ENCODE measurements at places on chromosomes 5 and 9. TPM values are rescaled to one million over a fixed set of nuclear protein-coding genes. Genes with fewer than 3 reads are reported as not detected.

DNA sequence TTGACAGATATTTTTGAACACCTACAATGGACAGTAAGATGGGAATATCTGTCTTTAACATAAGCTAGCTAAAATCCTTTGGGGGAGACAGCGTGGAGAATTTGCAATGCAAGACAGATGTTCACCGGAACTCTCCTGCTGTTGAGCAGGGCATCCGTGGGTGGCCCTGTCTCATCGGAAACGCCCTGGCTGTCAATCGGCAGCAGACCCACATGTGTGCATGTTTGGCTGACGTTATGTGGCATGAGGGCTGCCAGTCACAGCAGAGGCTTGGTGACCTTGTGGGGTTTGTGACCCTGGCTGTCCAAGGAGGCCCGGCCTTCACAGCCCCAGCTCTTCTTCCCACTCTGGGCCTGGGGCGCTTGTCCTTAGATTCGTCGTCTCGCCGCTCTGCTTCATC is 129.7 kb upstream of the OTULINL start:
- no peak for DNase-seq

DNA sequence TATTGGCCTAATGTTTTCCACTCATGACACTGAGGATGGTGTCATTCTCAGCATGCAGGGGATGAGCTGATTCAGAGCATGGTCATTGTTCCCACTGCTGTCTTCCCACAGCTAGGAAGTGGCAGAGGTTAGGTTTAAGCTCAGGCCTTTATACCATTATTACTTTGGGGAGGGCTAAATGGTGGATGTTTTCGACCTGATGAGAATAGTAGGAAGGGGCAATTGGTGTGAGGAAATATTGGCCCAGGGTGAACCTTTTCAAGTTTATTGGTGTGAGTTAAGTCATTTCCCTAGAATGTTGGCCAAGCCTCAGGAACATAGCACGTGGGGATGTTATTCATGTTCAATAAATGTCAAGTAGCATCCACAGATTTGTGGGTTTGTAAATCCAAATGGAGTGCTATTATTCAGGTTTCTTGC is 59.6 kb downstream of the ARHGAP26 start:
- DNase-seq = peak; percentile 89

- no peak for DNase-seq
Observed at GRCh38 chr9:15333376-15333881, 26.4 kb upstream of the TTC39B start.

- peak; percentile 20 for DNase-seq
Observed at GRCh38 chr9:125839317-125839716, 92.1 kb downstream of the PBX3 start.

DNA sequence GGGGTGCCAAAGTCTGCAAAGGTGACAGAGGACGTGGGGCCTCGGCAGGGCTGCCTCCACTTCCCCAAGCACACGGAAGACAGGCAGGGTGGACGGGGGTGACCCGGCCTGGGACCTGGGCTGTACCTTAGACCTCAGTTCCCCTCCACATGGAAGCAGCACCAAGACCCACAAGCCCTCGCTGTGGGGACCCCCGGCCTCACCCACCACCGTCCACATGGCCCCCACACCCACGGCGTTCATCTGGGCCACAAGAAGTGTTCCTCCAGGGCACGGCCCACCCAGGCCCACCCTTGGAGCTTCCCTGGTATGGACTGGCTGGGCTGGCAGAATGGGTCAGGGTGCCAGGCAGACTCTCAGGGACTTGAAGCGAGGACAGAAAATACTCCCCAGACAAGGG is 45.8 kb upstream of the NKD2 start:
- no peak for DNase-seq

Gene PLAC8L1
- not detected for total RNA-seq

Gene C9orf50
- not detected for total RNA-seq

Gene TRIM36
- total RNA-seq = 0.34 TPM

- peak; percentile 34 for DNase-seq
Observed at GRCh38 chr5:132639706-132640130, 18.3 kb upstream of the IL13 start.

GRCh38 chr5:139204196-139204595 is 6.0 kb upstream of the SIL1 start:
- no peak for DNase-seq

Gene GKAP1
- total RNA-seq = 2.6 TPM

Gene OR1J2
- total RNA-seq = not detected

DNA sequence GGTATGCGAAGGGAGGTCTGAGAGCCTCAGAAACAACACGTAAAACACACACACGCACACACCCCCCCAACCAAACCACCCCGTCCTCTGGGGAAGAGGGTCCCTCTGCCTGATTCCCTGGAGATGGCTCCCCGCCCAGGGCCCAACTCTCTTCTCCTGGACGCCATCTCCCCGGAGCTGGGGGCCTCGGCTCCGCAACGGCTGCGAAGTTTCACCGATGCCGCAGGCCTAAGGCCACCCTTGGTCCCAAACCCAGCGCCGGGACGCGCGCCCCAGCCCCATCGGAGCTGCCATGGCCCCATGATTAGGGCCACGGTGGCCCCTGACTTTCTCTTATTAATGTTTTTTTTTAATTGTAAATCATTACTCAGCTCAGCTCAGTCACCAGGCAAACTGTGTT is 181.4 kb upstream of the TBCA start:
- DNase-seq = no peak

GRCh38 chr9:106878934-106879333 is 16.0 kb downstream of the ZNF462 start:
- peak; percentile 88 for DNase-seq

- no peak for DNase-seq
Observed at GRCh38 chr5:82754759-82755158, 322.4 kb downstream of the TMEM167A start.

- DNase-seq = no peak
Observed at GRCh38 chr5:101997235-101997634, 298.8 kb downstream of the SLCO4C1 start.

Gene NXNL2
- total RNA-seq = not detected

DNA sequence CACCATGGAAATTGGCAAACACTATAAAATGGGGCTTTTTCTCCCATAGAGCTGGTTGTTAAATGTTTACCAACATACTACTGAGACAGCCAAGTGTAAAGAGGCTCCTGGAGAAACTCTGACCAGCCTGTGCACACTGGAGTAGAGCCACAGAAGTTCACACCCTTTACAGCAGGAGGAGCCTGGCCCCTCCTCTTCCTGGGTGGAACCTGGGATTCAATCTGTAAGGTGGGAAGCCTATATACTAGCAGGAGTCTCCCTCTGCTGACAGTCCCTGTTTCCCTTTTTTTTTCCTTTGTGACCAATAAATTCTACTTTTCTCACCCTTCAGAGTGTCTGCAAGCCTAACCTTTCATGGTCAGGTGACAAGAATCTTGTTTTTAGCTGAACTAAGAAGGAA is 10.4 kb upstream of the SLC30A5 start:
- no peak for DNase-seq

- DNase-seq = no peak
Observed at GRCh38 chr5:105639511-105639910, 2031.2 kb downstream of the EFNA5 start.

Gene FAT2
- under 0.01 TPM for total RNA-seq

DNA sequence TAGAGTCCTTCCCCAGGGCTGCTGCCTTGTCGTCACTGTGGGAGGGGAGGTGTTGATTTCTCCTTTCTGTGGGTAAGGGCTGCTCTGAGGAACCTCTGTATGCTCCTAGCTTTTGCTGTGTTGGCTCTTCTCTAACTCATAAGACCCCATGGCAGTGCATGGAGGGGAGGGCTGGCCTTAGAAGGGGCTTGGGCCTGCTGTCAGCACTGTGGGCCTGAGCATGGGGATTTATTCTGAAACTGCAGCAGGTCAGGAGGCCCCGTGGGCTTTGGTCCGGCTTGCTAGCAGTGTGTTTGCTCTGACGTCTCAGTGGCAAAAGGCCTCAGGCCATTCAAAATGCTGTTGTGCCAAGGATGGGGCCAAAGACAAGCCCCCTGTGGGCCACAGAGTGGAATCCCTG is 6.8 kb downstream of the FGF18 start:
- no peak for DNase-seq

- no peak for DNase-seq
Observed at GRCh38 chr5:5398071-5398470, 24.4 kb upstream of the ICE1 start.

DNA sequence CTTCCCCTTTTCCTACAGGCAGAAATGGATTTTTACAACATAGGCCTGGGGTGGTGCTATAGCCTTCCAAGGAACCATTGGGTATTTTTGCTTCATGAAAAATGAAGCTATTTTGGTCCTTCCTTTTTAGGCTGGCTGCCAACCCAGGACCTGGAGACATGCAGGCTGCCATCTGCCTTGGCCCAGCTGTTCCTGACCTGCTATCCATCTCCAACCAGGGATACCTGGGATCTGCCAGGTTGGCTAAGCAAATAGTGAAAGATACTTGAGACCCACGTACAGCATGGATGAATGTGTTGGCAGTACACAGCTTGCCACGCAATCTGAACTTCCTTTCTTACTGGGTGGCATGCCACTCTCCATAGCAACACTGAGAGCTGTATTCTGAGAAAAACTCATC is 31.1 kb downstream of the MRPS27 start:
- no peak for DNase-seq

Gene NSG2
- 0.05 TPM for total RNA-seq

Gene BAAT
- not detected for total RNA-seq

Gene TRPM3
- 1.4 TPM for total RNA-seq
